GM10248 (cell line): ENCODE measurements at places on chromosomes 3 and 15.
A peak's percentile ranks its signal among the peaks of the same experiment; 100 is the strongest.

- DNase-seq, result no peak
These were observed 23.1 kb upstream of the MBNL1 start for GRCh38 chr3:152245498-152246170.

DNA sequence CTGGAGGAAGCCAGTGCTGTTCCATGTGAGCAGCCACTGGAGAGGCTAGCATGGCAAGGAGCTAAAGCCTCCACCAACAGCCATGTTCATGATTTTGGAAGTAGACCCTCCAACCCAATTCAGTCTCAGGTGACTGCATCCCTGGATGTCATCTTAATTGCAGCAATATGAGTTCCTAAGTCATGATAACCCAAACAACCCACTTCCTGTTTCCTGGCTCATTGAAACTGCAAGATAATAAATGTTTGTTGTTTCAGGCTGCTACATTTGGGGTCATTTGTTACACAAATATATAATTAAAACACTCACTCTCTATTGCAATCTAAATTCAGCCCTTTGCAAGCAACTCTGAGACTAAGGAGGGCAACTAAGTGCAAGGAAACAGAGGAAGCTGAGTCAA lies 62.4 kb upstream of the SLC24A5 start:
- no peak for DNase-seq

GRCh38 chr15:30063835-30064546 lies 18.8 kb upstream of the GOLGA8J start:
- no peak for DNase-seq

- peak; percentile 12 for DNase-seq
These were observed 68.1 kb downstream of the TRIM69 start for GRCh38 chr15:44804298-44805046.

GRCh38 chr3:4841225-4841624 lies 138.0 kb upstream of the BHLHE40 start:
- DNase-seq, result no peak

- no peak for DNase-seq
These were observed 380 bp upstream of the ALS2CL start for GRCh38 chr3:46693892-46694226.

- DNase-seq, result no peak
These were observed 101.3 kb downstream of the NUP210 start for GRCh38 chr3:13318626-13319470.

GRCh38 chr15:25766417-25766816 lies 96.7 kb downstream of the ATP10A start:
- DNase-seq, result no peak

DNA sequence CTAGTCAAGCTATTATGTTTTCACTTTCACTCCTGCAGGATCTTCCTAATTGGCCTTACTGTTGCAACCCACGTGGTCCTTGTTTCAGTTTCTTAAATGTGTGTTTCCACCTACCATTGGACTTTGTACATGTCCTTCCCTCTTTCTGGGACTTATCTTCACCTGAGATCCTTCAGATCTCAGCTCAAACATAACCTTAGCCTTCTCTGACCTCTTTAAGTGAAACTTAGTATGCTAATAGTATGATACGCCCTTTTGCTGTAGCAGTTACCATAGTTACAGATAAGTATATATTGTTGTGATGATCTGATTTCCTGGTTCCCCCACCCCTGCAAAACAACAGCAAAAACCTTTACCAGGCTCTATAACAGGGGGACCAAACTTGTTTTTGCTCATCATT lies 35.2 kb downstream of the U2SURP start:
- DNase-seq, result no peak

GRCh38 chr3:157330206-157330605 lies 106.4 kb upstream of the PTX3 start:
- no peak for DNase-seq

DNA sequence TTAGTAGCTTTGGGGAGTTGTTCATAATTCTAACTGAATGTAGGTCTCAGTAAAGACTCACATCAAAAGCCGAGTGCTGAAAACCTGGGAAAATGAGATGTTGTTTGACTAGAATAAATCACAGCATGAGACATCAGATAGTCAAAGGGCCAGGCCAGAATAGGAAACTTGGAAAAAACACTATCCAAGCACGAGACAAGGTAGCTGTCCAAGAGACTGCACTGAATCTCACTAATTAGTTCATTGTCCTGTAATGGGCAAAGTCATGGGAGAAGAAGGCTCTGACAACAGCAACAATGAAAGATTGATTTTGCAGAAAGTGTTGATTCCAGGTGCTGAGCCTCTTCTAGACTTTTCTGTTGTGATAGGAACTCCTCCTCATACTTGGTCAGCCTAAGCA lies 314.2 kb downstream of the ROBO1 start:
- DNase-seq, result no peak

DNA sequence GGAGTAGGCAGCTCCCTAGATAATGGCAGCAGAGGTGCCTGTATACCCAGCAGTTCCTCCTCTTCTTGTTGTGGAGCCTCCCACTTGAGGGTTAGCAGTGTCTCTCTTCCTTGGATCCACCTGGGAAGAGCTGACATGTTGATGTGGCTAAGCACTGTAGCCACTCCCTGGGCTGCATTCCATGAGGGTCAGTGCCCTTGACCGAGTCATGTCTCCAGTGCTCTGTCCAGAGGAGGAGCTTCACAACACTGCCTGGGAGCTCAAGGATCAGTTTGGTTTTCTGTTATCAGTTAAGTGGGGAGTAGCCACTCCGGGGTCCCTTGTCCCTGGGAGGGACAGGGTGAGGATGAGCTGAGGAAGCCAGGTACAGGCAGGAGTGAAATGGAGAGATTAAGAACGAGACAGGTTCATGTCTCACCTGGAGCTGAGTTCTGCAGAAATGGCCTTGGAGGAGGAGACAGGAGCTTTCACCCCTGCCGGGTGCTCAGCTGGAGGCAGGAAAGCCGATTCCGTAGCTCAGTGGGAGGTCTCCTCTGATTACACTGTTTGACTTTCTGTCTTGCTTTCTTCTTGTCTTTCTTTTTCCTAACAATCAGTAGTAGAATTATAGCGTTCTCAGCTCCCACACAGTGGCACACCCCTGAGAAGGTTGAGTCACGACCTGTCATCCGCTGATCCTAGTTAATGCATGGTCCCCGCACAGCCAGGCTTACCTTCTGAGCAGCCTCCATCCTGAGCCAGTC lies 57.9 kb upstream of the SEC22A start:
- no peak for DNase-seq

- DNase-seq, result no peak
These were observed 1.2 kb downstream of the TMIE start for GRCh38 chr3:46702246-46703012.

GRCh38 chr3:64939309-64939708 lies 251.5 kb upstream of the ADAMTS9 start:
- no peak for DNase-seq

DNA sequence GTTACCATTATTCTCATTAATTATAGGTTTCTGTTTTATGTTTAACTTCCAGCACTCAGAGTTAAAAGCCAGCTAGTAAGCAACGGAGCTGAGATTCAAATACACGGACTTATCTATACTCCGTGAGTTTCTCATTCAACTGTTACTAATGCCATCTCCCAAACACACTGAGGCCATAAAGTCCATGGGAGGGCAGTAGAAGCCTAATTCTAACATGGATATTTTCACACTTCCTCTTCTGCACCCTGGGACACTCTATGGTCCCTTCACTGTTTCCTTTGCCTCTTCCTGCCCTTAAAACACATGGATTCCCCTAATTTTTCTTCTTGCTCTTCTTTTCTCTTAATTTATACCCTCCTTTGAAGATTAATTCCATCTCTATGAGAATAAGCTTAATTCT lies 245.0 kb downstream of the KLF13 start:
- DNase-seq, result no peak

DNA sequence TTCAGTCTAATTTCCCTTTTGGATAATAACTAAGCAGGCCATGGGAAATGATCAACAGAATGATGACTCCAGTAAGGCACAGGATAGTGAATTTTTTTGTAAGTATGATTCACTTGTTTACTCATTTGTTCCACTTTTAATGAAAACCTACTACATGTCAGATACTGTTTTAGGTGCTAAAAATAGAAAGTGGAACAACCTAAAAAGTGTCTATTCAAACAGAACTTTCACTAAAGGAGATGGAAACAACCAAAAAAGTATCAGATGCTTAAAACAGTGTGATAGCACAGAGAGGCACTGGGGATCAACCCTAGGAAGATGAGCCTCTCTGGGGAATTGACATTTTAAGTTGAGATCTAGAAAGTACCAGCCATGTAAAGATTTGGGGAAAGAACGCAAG lies 11.1 kb downstream of the RYK start:
- DNase-seq, result no peak

DNA sequence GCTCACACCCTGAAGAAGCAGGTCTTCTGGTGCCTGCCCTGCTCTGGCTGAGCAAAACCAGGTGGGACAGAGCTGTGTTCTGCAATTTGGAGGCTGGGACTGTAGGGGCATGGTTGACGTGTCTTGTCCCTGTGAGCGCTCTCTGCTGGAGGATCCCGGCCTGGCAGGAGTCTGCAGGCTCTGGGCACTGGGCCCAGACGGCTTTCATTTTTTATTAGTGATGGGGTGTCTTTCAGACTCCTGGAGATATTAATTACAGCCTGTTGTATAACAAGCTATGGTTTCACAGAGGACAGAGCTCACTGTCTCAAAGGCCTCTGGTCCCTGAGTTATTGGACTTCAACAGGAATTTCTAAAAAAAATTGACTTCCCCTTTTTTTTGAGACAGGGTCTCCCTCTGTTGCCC lies 29.5 kb upstream of the ZNF710 start:
- DNase-seq, result peak; percentile 73

GRCh38 chr3:55854494-55854893 lies 367.4 kb upstream of the WNT5A start:
- no peak for DNase-seq

- DNase-seq, result no peak
These were observed 25.5 kb downstream of the CD276 start for GRCh38 chr15:73709686-73710085.

DNA sequence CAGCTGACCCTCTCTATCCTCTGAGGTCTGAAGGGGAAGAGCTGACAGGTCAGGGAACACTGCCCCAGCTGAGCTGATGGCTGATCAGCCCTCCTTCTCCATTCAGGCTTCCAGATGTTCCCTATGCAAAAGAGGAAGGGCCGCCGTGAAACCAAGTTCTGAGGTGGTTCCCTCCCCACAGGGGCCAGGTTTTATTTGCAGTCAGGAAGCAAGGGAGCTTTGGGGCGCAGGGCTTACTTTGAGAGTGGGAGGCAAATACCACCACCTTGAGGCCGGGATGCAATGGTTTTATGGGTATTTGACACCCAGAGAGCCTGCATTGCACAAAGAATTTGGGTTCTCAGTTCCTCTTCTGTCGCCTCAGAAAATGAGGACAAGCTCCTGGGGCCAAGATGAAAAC lies 186.9 kb downstream of the ARRDC4 start:
- DNase-seq, result no peak

DNA sequence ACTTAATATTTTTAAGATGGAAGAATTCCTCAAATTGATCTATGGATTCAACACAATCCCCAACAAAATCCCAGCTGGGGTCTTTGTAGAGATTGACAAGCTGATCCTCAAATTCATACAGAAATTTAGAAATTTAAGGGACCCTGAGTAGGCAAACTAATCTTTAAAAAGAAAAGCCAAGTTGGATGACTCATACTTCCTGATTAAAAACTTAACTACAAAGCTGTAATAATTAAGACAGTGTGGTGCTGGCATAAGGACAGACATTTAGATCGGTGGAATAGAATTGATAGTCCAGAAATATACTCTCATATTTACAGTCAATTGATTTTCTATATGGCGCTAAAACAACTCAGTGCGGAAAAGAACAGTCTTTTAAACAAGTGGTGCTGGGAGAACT lies 11.6 kb downstream of the FAM162A start:
- DNase-seq, result no peak

DNA sequence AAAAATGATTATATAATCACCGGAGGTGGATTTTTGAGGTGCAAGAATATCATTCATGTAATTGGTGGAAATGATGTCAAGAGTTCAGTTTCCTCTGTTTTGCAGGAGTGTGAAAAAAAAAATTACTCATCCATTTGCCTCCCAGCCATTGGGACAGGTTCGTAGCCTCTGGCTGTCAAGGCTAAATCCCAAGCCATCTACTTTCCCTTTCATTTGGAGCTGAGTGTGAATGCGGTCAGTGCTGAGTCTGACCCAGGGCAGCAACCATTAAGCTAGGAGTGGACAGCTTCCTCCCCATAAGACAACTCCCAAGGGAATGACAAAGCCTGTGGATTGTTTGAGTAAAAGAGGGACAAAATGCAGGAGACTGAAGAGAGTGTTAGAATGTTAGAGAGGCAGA lies 33.6 kb downstream of the PARP14 start:
- no peak for DNase-seq

GRCh38 chr3:81585056-81585455 lies 176.4 kb downstream of the GBE1 start:
- DNase-seq, result no peak

DNA sequence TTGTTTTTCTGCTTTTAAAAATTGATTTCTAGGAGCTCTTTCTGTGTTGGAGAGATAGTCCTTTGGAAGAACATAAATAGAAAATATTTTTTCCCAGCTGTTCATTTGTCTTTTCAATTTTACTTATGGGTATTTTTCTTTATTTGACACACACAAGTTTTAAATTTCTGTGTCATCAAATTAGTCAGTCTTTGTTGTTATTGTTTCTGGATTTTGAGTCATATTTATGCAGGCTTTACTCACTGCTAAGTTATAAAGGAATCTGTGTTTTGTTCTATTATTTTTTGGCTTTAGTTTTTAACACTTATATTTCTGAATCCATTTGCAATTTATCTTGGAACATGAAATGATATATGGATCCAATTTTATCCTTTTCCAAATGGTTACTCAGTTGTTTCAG lies 5.9 kb upstream of the GHSR start:
- no peak for DNase-seq

DNA sequence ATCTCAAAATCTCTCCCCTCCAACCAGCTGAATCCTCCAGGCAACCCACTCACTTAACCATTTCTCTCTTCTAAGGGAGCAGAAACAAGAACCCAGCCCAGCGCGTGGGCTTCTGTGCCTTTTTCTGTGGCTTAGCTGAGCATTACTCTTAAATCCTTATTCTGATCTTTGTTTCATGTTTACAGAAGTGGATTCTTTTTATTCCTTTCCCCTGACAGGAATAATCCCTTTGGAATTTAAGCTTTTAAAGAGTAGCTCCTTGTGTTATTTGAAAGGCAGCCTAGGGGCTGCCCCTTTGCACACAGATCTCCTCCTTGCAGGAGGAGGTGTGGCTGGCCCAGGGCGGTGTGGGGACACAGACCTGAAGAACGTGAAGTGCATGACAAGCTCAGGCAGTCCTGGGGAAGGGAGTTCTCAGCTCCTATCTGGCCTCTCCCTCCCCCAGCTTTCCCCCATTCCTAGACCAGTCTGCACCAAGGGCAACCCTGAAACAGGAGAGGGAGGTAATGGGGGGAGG lies 77.1 kb upstream of the UBE2E1 start:
- no peak for DNase-seq

DNA sequence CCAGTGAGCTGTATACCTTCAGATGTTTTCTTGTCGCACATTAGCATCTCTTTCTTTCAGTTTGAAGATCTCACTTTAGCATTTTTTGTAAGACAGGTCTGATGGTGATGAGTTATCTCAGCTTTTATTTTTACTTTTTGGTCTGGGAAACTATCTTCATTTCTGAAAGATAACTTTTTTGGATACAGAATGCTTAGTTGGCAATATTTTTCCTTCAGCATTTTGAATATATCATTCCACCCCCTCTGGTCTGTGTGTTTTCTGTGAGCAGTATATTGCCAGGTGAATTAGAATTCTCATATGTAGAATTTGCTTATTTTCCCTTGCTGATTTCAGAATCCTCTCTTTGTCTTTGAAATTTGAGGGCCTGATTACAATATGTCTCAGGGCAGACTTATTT lies 743.3 kb downstream of the PLOD2 start:
- no peak for DNase-seq
